ENCODE measurements at places on chromosomes 2 and 18. TPM values are rescaled to one million over a fixed set of nuclear protein-coding genes. Genes with fewer than 3 reads are reported as not detected.

GRCh38 chr18:49728542-49728941, 84.8 kb downstream of the ACAA2 start:
- DNase-seq = peak; percentile 46

DNA sequence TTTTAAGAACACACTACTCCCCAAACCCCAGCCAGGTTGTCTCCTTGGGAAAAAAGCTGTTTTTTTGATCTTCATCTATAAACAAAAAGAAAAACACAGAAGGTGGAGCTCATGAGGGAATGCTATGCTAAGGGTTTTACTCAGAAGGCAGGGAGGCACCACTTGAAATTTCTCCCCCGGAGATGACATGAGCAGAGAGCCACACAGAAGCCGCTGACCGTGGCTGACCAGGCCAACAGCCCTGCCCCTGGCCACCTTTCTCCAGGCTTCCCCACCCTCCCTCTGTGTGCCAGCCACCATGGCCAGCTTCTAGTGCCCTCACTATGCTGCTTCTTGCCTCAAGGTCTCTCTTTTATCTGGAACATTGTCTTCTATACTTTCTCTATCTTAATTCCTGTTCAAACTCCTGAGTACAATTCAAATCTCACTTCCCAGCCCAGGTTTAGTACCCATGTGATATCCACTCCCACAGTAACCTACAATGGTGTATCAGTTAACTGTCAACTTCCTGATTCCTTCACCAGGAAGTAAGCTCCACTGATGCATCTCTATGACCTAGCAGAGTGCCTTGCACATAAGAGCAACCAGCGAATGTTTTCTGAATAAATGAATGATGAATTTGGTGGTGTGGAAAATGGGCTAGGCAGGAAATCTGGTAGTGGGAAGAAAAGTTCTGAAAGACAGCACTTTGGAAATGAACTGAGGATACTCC, 15.3 kb downstream of the LAPTM4A start:
- DNase-seq = no peak

GRCh38 chr18:69658103-69658502, 257.4 kb downstream of the DOK6 start:
- DNase-seq = no peak

DNA sequence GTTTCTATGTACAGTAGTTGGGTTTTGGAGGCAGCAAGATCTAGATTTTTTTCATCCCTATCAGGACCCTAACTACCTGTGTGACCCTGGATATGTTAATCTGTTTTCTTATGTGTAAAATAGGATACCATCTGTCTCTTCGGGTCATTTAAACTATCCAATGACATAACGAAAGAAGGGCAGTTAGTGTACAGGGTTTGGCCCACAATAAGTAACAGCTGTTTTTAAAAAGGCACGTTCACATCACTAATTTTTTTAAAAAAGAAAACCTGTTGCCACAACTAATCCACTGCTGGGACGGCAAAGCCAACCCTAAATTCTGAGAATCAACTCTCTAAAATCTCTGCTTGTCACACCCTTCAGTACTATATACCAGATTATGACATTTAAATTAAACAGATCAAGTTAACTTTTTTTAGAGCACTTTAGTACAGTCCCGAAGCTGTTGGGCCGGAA, 869 bp downstream of the USP40 start:
- DNase-seq = no peak

GRCh38 chr2:76958749-76959148, 563.4 kb downstream of the LRRTM4 start:
- peak; percentile 3 for DNase-seq

- no peak for DNase-seq
These were observed 491.9 kb upstream of the FANCL start for GRCh38 chr2:58732999-58733398.

DNA sequence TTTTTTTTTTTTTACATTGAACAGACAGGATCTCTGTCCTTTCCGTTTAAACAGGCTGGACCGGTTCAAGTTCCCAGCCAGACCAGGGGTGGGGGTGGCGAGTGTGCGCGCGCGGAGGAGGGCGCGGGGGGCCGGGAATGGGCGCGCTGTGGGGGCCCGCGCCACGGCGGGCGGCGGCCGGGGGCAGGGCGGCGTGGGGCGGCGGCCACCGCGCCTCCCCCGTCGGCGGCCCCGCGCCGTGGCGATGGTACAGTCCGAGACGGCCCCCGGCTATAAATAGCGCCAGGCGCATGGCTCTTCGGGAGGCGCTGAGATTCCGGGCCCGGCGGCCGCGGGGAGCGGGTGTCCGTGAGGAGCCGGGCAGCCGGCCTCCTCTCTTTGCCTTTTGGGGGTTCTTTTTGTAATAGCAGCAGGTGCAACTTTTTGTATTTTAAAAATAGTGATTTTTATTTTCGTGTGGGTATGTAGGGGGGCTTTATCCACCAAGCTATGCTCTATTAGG, 430 bp upstream of the CELF4 start:
- DNase-seq = peak; percentile 17

BCL2L11 gene
- polyA plus RNA-seq = 8.8 TPM

OSR1 gene
- not detected for polyA plus RNA-seq

CROCC2 gene
- polyA plus RNA-seq = not detected

ACADL gene
- polyA plus RNA-seq = not detected
